NCI-H146 (cell line): ENCODE measurements at places on chromosomes 2 and 18.

- DNase-seq, result no peak
Measured at GRCh38 chr2:64526034-64526433, 1.9 kb downstream of the AFTPH start.

DNA sequence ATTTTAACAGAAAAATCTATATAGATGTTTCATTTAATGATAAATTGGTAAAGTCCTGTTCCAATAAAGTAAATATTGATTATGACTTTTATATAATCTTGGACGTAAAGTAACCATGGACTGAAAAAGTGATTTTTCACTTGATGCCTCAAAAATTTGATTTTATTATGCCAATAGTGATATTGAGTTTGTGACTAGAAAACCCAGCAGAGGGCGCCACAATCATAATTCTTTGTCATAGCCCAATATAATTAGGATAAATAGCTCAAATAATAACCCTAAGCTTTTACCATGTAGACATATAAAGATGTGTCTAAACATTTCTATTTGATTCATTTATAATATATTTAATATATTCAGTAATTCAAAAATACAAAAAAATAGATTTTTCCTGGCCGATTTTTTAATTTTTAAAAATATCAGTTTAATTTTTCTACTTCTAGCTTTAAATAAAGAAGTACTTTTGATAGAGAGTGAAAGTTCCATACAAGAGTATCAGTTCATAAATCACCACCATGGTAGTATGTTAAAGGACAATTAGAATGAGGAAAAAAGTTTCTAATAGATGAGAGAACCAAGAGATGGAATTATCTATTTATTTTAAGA is 30.7 kb downstream of the CAMKMT start:
- peak; percentile 41 for DNase-seq

DNA sequence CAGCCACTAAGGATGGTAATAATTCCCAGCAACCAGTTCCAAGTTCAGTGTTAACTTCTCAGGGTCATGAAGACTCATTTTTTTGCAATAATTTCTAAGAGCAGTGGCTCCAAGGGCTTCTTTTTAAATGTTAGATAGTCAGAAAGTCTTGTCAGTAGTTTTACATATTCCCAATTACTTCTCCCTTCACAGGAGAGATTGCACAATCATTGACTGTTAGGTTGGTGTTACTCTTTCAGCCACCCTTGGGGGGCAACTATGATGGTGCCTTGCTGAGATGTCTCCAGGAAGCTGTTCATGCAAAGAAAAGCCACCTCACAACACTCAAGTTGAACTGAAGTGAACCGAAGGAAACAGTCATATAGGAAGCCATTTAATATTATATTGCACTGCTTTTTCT is 127.9 kb upstream of the DOCK10 start:
- no peak for DNase-seq

DNA sequence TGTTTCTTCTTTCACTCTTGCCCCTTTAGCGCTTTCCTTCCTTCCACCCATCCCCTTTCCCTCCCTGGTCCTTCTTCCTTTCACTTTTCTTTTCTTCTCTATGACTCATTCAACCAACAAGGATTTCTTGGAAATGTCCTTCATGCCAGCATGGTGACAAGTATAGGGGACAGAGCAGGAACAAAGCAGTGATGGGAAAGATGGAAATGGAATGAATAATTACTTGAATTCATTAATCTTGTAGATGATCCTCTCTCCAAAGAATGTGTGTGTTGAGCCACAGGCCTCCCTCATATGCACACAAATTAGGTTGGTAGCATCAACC is 1.5 kb downstream of the VAMP5 start:
- no peak for DNase-seq

DNA sequence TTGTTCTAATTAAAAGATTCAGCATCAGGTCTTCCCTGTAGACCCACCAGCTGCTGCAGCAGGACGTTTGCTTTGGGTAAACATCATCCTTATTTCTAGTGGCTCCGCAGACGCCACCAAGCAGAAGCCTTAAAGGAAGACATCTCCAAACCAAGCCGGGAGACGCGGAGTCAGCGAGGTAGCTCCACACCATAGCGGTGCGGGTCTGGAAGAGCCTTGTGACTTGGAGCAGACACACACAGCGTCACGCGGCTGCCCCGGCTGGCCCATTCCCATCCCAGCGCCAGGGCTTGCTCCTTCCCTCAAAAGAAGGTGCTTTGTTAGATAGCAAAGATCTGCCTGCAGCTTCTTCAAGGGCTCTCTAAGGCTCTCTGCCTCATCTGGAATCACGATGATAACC is 236.5 kb downstream of the GBX2 start:
- no peak for DNase-seq

- DNase-seq, result no peak
Measured at GRCh38 chr2:56011624-56012023, 88.0 kb upstream of the EFEMP1 start.

GRCh38 chr2:170492010-170492409 is 223.1 kb upstream of the SP5 start:
- DNase-seq, result no peak

- peak; percentile 59 for DNase-seq
Measured at GRCh38 chr2:110948027-110948674, 172.6 kb upstream of the BCL2L11 start.

DNA sequence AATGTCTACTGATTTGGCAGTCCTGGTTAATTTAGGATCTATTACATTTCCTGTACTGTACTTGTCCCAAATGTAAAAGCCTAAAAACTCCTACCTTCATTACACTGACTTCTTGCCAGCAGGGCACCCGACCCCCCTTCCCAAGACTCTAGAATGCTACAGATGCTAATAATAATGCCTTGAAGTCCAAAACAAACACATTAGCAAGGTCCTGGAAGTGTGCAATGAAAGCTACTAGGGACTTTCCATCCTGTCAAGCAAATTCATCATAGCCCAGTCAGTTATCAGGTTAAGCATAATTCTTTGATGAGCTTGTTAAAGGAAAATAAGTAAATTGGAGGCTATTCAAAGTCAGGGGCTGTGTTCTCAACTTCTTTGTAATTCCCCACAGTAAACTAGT is 115.3 kb upstream of the RBBP8 start:
- DNase-seq, result no peak

GRCh38 chr2:70789304-70790135 is 923 bp downstream of the FIGLA start:
- peak; percentile 75 for DNase-seq

DNA sequence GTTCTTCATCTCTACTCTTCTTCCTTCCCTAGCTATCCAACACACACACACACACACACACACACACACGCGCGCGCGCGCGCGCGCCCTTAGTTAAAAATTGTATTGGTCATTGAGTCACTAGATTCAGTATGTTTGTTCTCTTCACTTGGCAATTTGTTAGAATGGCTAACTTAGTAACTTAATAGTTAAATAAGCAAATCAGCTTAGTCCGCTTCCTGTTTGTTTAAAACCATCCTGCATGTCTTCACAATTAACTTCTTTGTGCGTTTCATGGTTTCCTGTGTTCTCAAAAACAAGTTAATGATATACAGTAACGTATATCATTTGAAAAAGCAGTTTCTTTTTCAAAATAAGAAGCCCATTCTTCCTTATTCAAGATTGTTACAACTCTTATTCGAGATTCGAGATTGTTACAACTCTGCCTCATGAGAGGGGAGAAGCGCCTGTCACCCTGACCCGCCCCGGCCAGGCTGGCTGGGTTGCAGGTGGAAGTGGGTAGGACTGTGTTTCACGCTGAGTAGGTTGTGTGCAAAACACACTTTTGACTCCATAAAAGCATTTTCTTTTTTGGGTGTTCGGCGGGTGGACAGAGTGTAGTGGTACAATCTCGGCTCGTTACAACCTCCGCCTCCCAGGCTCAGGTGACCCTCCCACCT is 9.5 kb upstream of the CNNM3 start:
- no peak for DNase-seq

GRCh38 chr2:164910101-164910899 is 45.0 kb downstream of the SLC38A11 start:
- DNase-seq, result peak; percentile 49

DNA sequence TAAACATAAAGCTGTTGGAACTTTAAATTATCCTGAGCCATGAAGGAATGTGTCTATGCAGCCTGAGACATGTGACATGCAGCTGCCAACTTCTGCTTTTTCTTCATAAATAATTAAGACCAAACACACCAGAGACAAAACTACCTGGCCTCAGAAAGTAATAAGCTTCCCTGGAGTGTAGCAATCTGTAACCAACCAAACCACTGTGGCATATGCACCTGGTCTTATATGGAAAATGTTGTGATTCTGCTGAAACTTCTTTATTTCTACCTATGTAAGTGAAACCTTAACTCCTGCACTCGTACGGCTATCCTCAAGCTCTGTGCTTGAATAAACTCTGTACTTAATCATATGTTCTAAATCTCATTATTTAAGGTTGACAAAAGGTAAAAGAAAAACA is 515.0 kb downstream of the TMEM182 start:
- DNase-seq, result no peak

DNA sequence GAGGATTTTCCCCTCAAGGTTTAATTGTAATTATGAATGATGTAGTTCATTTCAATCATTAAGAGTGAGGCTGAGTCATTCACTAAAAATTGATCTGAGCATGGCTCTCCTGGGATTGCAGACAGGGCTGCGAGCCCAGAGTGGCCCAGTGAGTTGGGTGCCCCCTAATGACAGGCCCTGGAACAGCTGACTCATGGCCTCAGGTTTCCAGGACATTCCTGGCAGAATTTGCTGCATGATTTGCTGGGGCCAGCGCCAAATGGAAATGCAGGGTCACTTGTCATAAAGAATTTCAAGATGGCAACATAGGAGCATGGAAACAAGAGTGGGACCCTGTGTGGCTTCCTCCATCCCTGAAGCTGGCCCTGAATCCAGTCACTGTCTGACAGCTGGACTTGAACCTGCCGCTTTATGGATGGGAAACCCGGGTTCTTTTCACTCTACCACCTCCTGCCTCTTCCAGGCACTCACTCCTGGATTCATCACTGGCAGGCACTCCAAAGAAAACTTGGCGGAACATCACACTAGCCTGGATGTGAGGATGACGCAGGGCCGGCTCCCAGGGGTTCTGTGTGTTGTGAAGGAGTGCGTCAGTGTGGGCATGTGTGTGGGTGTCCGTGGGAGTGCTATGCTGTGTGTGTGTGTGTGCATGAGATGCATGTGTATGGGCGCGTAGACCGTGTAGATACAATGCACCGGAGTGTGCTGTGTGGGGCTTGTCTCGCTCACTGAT is 15.2 kb downstream of the OTOF start:
- DNase-seq, result peak; percentile 29

GRCh38 chr2:71646028-71646427 is 192.7 kb downstream of the DYSF start:
- no peak for DNase-seq

GRCh38 chr2:187390891-187391290 is 57.2 kb downstream of the CALCRL start:
- peak; percentile 2 for DNase-seq

- peak; percentile 95 for DNase-seq
Measured at GRCh38 chr2:62287899-62288880, 92.3 kb downstream of the B3GNT2 start.

DNA sequence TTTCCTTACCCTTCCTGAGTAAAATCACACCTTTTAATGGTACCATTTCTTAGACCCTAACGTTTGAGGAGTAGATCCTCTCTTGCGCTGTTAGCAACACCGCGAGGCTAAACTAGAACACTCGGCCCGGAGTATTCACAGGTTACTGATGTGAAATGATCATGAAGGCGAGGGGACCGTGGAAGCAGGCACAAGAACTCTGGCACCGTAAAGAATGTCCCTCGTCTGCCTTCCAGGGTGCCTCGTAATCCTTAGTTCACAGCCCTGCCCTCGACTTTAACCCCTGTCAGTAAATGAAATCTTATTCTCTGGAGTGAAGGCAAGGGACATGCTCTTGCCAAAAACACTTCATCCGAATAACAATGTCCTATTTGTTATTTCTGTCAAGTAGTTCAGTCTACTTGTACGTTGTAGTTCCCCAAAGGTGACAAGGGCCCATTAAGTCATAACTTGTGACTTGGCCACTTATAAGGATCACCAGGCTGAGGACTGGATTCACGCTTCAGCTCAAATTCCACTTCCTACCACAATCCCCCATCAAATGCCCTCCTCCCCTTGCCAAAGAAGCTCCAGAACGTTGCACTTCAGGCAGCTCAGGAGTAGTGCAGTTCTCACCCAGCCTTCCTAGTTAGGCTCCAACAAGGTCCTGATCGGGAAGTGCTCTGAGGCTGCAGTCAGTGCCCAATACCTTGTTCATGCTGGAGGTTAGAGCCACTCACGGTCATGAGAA is 43.3 kb upstream of the ITM2C start:
- no peak for DNase-seq

DNA sequence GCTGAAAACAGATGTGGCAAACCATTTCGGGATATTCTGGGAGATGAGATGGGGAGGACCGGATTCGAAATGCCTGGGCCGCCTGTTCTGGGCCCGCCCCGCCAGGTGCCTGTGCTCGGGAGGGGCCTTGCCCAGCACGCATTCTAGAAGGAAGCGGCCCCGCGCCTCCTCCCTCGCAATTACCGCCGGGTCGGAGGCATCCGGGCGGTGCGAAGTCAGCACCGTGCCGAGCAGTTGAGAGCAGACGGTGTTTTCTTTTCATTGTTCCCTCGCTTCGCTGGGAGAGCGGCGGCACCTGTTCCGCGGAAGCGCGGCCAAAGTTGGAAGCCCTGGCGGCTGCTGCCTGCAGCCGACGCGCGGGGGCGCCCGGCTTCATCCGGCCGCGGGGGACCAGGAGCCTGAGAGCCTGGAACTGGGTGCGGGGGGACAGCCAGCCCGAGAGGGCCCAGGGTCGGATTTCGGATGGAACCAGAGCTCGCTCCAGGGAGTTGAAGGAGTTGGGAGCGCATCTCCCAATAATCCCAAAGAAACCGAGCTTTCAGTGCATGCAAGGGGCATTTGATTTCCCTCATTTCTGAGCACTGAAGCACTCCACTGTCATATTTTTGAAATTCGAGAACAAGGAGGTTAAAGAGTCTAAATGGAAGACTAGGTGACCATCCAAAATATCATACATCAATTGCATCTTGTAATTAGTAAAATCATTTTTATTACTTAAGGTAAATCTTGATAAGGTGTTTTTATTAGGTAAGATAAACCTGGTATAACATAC is 241.8 kb upstream of the RAB12 start:
- DNase-seq, result peak; percentile 93

DNA sequence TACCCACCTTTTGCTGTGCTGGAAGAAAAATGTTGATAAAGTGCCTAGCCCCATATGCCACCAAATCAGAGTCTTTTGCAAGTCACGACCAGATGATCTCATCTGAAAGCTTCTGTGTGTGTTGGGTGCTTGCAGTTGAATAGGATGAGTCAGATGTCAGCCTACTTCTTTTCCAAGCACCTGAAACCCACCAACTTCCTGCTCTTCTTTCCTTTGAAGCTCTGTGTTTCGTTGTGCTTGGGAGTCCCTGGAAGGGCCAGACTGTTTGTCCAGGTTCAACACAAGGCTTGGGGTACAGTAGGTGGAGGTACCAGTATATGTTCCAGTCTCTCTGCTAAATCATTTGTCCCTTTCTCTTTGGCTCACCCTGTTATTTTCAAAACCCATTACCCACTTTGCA is 36.8 kb upstream of the LCLAT1 start:
- DNase-seq, result no peak

DNA sequence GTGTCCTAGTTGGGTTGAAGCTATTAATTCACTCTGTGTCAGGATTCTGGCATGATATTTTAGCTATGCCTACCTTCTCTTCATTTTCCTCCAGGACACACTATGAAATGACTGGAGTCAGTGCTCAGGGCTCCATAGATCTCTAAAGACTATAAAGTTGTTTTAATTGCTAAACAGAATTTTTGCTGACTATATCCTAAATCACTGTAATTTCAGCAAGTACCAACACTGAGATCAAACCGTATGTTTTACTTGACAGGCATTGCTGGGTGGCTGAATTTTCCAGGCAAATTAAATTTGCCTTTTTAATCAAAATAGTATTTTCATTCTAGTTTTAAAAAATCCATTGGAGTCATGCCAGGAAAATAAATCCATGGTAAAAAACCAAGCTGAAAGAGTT is 138.1 kb downstream of the LRP1B start:
- no peak for DNase-seq
